Lower lobe of right lung (tissue), 2 donors: ENCODE measurements at places on chromosomes 1 and 21. TPM values are rescaled to one million over a fixed set of nuclear protein-coding genes. Genes with fewer than 3 reads are reported as not detected.

- no peak for DNase-seq
Measured at GRCh38 chr21:26784974-26785373, 60.2 kb downstream of the ADAMTS1 start.

- DNase-seq, result no peak
Measured at GRCh38 chr1:19636065-19636464, 8.0 kb upstream of the NBL1 start.

CIART gene
- total RNA-seq, result 6.2 TPM

CD5L gene
- 6.8 TPM for total RNA-seq
